ENCODE measurements at places on chromosomes 1 and 21.

DNA sequence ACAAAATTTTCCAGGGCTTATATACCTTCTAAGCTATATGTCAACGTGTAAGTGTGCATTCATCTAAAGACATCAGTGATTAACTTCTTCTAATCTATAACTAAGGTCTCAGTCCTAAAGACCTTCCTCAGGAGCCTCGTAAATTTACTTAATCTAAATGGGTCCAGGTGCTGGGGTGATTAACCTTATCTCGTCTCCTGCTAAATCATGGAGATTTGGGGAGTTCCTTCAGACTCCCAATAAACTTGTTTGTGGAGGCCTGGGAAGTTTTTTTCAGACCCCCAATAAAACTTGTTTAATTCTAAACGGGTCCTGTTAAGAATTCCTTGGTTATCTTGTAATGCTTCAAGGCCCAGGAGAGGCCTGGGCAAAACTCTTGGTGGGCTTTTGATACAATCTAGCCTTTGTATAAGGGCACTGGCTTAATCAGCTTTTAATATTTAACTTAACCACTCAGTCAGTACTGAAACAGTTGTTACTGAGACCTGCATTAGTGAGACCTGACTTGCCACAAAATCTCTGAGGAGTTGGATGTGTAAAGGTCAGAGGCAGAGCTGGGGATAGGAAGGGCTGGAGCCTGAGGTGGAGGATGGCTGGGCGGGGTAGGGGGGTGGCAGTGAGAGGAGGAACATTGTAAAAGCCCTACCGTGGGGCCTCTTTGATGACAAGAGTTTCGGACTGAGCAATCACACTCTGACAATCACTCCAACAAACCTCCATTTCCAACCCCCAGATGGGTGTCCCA is 6.2 kb upstream of the HMGCS2 start:
- no peak for DNase-seq

DNA sequence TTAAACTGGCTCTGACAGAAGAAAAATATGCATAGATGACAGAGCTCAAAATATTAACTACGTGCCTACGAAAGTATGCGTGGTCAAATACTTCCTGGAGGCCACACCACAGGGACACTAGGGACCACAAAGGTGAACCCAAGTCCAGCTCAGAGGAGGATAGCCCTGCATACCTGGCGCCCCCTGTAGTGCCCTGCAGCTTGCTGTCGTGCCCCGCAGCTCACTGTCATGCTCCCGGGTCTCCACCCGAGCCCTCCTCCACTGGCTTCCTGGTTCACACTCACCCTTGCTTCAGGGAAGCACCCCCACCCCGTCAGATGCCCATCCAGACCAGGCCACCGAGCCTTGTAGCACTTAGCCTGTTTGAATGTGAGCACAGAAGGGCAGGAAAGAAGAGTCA is 16.7 kb upstream of the NADK start:
- no peak for DNase-seq

DNA sequence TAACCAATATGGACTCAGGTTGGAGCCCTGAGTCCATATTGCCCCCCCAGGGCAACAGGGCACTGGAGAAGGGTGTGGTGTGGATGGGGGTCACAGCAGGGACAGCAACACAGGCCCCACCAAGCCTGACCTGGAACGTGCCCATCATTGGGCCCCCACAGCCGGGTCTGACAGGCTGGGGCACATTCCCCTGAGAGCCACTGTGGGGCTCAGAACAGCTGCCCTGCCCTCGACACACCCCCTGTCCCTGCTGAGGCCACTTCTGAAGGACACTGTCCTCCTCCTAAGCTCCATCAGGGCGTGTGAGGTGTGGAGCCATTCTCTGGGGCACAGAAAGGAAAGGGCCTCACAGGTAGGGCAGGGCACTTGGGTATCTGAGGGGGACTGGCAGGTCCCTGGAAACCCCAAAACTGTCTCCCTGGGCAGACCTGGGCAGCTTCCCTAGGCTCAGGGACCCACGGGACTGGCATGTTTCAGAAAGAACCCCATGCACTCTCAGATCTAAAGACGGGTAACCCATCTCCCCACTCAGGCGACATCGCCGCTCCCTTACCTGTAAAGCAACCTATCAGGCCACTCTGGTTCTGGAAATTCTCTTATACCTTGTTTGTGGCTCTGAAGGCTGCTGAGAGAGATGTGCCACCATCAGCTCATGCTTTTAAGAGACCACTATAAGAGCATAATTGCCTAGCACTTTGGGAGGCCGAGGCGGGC is 95.5 kb downstream of the DMRTB1 start:
- DNase-seq, result no peak

DNA sequence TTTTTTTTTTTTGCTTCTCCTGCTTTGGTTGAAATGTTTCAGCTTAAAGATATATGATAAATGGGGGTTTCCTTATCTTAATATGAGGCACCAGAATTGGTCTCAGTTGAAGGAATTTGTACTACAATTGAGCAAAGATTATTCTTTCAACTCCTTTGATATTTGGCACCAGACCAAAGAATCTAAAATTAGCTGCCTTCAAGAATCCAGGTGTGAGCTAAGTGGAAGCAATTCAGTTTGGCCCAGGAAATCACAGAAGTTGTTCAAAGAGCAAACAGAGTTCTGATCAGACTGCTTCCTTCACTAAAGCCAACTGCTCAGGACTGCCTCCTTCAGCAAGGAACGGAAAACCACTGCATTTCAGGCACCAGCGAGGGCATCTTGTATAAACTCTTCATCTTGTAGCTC is 68.3 kb upstream of the BCAR3 start:
- DNase-seq, result no peak

- no peak for DNase-seq
Observed at GRCh38 chr1:201180901-201181300, 9.7 kb upstream of the IGFN1 start.

DNA sequence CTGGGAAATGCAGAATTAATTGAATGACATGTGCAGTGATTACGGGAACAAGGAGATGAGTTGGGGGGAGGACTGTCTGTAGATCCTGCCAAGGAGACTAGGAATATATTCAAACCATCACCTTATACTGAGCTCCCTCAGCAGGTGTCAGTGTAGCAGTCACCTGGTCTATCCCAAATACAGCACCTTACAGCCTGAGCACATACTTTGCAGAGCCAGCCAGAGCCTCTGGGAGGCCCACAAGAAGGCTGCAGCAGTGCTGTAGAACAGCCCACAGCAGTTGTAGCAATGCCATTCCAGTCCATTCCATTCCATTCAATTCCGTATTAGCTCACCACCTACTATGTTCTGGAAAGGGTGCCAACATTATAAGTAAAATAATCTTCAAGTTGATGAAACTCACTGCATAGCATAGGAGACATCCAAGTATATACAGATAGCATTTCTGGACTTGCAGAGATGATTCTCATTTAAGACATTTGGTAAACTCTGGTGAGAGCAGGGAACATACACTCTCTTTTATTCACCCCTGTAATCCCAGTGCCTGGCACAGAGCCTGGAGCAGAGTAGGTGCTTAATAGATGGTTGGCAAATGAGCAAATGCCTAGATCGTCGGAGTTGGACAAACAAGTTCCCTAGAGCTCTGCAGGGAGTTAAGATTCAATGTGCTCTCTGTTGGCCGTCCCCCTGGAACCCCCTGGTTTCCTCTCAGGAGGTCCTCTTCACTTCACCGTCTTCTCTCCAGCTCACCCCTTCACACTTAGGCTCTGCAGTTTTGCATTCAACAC is 44.7 kb downstream of the KCNC4 start:
- DNase-seq, result no peak

- peak; percentile 13 for DNase-seq
Observed at GRCh38 chr21:42537106-42537742, 23.6 kb downstream of the SLC37A1 start.

- DNase-seq, result peak; percentile 10
Observed at GRCh38 chr1:65423884-65424572, 3.6 kb downstream of the LEPR start.

GRCh38 chr1:5970610-5971273 is 21.5 kb downstream of the NPHP4 start:
- DNase-seq, result no peak

DNA sequence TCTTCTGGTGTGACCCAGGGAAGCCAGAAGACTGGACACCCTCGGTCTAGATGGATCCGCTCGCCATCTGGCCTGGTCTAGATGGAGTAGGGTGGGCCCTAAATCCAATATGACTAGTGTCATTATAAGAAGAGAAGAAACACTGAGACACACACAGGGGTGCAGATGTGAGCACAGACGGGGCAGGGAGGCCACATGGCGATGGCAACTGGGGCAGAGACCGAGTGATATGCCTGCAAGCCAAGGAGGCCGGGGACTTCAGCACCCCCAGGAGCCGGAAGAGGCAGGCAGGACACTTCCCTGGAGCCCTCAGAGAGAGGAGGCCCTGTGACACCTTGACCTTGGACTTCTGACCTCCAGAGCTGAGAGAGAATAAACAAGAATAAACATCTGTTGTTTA is 5.6 kb upstream of the TFF3 start:
- no peak for DNase-seq

DNA sequence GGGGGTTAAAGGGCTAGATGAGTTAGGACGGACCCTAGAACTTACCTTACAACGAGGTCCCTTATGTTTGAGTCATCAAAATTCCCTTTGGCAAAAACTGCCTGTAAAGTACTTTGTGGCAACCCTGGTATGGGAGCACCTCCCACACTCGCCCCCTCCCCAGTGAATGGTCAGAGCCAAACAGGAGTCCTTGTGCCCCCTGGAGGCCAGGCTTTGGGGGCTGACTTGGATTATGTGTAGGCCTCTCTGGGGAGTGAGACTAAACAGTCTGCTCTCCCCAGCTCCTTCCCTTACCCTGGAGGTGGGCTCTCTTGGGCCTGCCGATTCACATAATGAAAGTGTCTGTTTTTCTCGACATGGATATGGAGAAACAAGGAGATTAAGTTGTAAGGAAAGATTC is 81.2 kb downstream of the ADCY10 start:
- DNase-seq, result no peak
